DMS 273 treated with DMSO at 0.1 percent for 48 hours (cell line): ENCODE measurements at places on chromosomes 13 and 19.

DNA sequence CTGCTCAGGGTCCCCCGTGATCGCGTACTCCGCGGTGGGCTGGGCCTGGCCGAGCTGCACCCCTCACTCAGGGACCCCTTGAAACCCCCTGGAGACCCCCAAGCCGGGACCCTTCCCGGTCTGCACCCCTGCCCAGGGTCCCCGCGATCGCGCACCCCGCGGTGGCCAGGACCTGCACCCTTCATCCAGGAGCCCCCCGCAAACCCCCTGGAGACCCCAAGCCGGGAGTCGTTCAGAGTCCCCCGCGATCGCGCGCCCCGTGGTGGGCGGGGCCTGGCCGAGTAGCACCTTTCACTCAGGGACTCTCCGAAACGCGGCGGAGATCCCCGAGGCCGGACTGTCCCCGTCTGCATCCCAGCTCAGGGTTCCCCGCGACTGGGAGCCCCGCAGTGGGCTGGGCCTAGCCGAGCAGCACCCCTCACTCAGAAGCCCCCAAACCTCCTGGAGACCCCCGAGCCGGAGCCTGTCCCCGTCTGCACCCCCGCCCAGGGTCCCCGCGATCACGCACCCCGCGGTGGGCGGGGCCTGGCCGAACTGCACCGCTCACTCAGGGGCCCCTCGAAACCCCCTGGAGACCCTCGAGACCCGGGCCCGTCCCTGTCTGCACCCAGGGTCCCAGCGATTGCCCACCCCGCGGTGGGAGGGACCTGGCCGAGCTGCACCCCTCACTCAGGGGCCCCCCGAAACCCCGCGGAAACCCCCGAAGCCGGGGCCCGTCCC, 748 bp downstream of the LMNB2 start:
- DNase-seq, result no peak

DNA sequence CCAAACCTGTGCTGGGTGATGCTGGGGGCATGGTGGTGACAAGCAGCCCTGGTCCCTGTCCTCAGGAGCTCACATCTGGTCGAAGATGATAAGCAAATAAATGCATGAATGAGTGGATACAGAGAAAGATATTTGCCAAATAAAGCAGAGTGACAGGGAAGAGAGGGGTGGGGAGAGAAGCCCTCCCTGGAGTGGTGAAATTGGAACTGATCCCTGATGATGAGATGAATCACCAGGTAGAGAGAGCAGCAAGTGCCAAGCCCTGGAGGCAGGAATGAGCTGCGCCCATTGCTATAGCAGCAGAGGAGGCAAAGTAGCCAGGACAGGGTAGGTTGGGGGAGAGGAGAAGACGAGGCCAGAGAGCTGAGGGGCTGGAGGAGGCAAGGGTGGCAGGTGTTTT, 13.7 kb downstream of the FXYD5 start:
- DNase-seq, result no peak

GRCh38 chr19:55460670-55461258, 678 bp downstream of the ISOC2 start:
- no peak for DNase-seq

DNA sequence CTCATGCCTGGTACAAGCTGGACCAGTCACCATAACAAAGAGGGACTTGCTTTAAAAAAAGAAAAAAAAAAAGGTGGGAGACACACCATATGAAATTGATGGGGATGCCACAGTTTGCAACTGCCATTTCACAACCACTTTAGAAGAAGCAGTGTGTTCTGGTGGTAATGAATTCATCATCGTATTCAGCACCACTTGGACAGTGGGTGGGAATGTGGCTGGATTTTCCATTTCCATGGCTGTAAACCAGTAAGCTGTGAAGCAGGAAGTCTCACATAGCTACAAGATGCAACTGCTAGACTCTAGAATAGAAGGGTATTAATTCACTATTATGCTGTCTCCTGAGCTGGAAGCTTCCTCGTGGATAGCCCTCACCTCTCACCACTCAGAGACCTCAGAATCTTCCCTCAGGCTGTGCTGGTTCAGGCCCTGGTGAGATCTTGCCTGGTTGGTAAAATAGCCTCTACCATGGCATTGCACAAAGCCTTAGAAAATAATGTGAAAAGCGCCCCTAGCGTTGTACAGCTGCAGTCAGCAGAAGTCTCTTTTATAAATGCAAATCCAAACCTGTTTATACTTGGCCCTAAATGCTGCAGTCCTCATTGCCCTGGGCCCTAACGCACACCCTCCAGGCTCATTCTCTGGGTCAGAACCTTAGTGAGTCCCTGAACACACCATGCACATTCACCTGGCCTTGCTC, 150.7 kb downstream of the KCTD15 start:
- DNase-seq, result no peak
